ENCODE measurements at places on chromosomes 7 and 10.

- peak; percentile 69 for DNase-seq
These were observed 40.3 kb downstream of the CPVL start for GRCh38 chr7:29105752-29106668.

- DNase-seq, result peak; percentile 28
These were observed 2.5 kb upstream of the CLDN4 start for GRCh38 chr7:73828107-73828803.

DNA sequence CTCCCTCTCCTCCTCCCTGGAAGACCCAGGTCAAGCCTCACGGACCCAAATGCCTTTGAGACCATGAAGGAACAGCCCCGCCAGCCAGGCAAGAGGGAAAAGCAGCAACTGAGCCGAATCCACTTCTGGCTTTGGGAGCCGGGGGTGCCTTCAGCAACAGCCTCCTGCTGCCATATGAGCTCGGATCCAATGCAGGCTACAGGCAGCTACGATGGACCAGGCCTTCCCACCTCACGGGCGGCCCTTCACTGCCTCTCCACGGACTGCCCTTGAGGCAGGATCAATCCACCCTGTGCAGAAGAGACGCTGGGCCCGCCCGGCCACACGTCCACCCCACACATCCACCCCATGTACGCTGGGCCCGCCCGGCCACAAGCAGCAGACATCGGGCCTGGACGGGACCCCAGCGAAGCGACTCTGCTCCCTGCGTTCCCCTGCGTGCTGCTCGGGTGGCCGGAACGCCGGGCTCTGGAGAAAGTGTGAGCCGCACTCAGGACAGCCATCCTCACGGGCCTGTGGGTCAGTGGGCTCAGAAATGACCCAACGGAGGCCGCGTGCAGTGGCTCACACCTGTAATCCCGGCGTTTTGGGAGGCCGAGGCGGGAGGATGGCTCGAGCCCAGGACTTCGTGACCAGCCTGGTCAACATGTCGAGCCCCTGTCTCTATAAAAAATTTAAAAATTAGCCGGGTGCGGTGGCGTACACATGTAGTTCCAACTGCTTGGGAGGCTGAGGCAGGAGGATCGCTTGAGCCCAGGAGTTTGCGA lies 82.0 kb downstream of the FOXL3 start:
- no peak for DNase-seq

DNA sequence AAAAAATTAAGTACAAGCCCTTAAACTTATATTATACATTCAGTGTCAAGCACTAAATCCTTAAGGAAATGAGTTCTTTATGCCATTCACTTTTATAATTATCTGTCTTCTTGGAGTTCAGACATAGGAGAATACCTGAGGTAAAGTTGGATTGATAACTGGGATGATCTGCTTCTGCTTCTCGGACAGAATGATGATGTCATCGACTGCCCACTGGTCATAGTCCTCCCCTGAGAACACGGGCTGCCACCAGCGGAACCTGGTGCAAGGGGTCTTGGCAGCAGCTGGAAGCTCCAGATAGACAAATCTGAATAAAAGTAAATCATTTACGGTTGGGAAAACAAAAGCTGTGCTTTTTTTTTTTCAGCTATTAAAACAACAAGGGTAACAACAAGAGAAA lies 148.2 kb upstream of the SLC26A5 start:
- DNase-seq, result no peak

DNA sequence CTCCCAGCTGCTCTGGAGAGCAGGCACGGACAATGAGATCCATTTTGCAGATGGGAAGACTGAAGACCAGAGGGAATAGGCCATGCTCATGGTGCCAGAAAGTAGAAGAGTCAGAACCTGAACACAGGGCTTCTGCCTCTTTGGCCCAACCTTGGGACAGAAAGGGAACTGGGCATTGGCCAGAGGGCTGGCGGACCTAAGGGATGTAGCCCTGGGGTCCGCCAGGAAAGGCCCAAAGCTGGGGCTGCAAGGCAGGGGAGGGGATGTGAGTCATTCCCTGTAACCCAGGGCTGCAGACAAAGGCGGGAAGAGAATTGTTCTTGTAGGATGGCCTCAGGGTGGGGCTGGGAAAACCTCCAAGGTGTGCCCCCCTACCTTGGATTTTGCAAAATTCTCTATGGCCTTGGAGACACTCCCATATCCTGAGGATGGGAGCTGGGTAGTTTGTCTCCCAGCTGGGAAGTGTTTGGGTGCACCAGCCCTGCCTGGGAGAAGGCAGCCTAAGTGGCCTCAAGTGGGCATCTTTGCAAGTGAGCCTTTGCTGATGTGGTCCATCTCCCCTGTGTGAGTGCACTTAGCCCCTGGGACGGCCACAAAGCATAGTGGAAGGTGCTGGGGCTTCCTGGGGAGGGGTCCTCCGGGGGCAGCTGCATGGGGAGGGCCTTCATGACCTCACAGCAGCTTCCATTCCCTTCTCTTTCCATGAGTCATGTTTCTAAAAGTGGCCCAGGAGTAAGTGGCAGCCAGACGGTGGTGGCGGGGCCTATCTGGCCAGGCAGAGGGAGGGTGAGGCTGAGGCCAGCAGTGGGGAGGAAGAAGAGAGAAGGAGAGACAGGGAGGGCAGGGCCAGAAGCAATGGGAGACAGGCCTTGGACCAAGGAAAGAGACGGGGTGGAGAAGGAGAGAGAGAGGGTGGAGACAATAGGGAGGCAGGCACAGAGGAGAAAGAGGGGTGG lies 9.2 kb downstream of the AQP1 start:
- DNase-seq, result no peak

DNA sequence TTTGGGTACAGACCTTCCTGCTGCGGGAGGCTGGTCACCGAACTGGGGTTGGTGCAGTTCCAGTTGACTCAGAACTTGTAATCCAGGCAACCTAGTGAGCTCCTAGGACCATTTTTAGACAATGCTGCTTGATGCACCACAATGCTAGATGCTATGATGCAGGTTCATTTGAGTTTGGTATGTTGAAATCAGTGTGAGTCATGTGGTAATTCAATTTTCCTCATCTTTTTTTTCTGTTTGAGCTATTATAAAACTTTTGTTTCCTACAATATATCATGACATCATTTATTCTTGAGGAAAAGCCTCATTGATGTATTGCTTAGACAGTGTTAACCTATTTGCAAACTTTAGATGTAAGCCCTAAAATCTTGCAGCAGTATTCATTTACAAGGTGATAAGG lies 40.9 kb upstream of the MTPN start:
- DNase-seq, result no peak

- DNase-seq, result no peak
These were observed 8.5 kb downstream of the C10orf90 start for GRCh38 chr10:126661841-126662515.

- no peak for DNase-seq
These were observed 103.3 kb downstream of the TPST1 start for GRCh38 chr7:66308411-66308810.

DNA sequence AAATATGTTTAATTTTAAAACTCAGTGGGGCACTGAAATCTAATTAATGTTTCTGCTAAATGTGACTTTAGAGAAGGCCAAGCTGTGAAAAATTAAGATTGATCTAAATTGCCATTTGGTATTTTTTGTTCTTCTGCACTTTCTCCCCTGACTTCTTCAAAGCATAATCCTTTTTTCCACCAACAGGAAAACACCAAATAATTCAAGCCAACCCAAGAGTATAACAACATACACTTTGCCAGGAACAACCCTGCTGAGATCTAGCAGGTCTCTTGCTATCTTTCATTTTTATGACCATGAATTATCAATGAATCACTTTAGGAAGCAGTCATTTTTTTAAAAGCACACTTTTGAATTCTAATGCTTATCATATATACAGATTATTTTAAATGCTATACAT lies 100.1 kb downstream of the USP6NL start:
- no peak for DNase-seq

- no peak for DNase-seq
These were observed 26.7 kb upstream of the COL1A2 start for GRCh38 chr7:94367949-94368348.

GRCh38 chr7:90846192-90846591 lies 250.1 kb downstream of the CDK14 start:
- DNase-seq, result no peak

GRCh38 chr7:80614851-80615271 lies 23.6 kb upstream of the CD36 start:
- DNase-seq, result no peak

GRCh38 chr7:144817001-144817400 lies 18.9 kb downstream of the TPK1 start:
- no peak for DNase-seq

- no peak for DNase-seq
These were observed 22.5 kb upstream of the MYL7 start for GRCh38 chr7:44163591-44163990.

- no peak for DNase-seq
These were observed 4.9 kb upstream of the ADGRA1 start for GRCh38 chr10:133082685-133083421.

DNA sequence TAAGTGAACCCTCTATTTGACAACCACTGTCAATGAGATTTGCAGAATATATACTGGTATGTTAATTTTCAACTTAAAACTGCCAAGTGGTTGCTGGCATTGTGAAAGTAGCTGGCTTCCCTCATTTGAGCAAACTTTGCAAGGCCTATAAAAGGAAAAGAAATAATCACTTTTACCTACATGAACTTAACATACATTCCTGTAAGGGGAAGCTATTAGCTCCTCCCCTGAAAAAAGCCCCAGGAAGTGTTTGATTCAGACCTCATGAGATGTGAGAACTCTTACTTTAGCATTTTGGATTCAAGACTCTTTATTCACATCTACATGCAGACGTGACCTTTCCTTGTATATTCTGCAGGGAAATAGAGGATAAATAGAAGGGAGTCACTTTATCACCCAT lies 175.6 kb downstream of the OTUD1 start:
- DNase-seq, result no peak

- DNase-seq, result no peak
These were observed 70.0 kb upstream of the FAM13C start for GRCh38 chr10:59432207-59432900.

- DNase-seq, result no peak
These were observed 3.4 kb upstream of the CYP2E1 start for GRCh38 chr10:133523631-133524203.

DNA sequence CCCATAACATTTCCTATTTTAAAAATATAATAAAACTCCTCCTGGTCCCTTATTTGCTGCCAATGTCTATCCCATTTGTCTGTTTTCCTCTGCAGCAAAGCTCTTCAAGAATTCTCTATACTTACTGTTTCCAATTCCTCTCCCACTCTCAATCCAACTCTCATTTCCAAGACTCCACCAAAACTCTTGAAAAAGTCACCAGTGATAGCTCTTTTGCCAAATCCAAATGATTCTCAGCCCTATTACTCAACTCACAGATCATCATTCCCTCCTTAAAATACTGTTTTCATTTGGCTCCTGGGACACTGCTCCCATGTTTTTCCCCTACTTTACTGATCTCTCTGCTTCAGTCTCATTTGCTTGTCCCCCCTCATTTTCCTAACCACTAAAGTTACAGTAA lies 139.4 kb downstream of the HIBADH start:
- no peak for DNase-seq

DNA sequence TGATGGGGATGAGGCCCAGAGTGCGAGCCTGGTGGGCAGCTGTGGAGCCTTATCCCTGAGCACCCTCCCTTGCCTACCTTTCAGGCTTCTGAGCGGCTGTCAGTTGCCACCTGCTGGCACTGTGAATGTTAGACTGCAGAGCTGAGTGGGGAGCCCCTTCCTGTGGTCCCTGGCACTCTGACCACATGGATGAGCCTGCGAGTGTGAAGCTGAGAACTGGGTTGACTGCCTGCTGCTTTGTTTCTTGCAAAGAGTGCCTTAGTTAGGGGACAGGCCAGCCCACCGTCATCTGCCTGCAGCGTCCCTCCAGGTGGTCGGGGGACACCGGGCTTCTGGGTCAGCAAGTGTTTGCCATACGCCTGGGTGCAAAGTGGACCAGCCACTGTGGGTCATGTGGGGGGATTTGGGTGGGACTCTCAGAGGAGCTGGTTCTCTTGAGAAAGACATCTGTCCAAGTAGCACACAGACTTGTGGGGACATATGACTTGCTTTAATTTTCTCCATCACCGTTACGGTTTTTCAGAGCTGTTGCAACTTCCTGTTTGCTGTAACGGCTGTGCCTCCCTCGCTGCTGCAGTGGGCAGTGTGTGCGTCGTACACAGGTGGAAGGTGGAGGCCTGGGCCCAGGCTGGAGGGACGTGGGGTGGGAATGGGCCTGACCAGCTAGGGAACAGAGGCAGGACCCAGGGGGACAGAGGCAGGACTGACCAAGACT lies 13.7 kb downstream of the INPP5A start:
- DNase-seq, result peak; percentile 80

- DNase-seq, result peak; percentile 44
These were observed 128.2 kb downstream of the UBE2H start for GRCh38 chr7:129824291-129825208.

DNA sequence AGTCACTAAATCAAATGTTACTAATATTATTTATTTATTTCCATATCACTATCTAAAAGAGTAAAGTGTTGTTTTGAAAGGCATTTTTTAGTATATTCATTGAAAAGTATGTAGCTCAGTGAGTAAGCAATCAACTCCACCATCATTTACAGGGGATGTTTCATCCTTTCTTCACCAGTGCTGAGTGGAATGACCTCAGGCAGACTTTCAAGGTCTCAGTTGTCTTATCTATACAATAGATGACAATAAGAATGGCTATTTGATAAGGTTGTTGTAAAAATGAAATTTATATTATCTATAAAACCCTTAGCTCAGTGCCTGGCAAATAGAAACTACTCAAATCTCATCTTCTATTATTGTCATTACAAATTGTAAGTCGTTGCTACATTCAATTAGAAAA lies 204.3 kb upstream of the CSTF2T start:
- no peak for DNase-seq

GRCh38 chr10:103659674-103660363 lies 166.3 kb downstream of the NEURL1 start:
- DNase-seq, result peak; percentile 83

GRCh38 chr10:133379152-133379800 lies at the start of gene PAOX:
Gene PAOX, plus strand, starts transcription at chr10:133379262. Its CDS starts 55 bp downstream, at chr10:133379317.
- DNase-seq, result no peak

DNA sequence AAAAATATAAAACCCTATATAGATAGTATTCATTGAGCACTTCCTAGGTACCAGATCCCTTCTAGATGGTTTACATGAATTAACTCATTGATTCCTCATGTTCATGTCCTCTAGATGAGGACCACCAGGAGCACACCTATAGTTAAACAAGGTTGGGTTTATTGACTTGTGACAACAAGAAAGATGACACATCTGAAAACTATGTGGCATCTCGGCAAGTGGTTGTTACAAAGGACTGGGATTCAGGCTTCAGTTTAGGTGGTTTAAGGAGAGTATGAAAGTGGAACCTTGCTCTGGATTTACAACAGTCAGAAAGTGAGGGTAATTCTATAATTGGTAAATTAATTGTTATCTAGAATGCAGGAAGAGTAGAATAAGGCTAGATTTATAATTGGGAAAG lies 99.0 kb upstream of the PHF14 start:
- no peak for DNase-seq

- no peak for DNase-seq
These were observed 242.3 kb downstream of the GLI3 start for GRCh38 chr7:41994746-41995110.

DNA sequence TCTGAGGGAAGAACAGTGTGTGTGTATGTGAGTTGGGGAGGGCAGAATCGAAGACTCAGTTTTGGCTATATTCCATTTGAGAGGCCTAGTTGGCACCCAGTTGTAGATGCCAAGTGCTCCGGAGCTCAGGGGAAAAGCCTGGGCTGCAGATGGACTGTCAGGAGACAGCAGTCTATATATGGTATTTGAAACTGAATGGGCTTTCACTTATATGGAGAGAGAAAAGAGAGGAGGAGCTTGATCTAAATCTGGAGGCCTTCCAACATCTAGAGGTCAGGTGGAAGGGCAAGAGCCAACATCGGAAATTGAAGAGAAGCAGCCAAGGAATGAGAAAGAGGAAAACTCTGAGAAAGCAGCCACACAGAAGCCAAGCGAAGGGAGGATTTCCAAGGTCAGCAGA lies 350.8 kb upstream of the BMPER start:
- no peak for DNase-seq
